Immature natural killer cell (primary cell): ENCODE measurements at places on chromosomes 2 and 18.

DNA sequence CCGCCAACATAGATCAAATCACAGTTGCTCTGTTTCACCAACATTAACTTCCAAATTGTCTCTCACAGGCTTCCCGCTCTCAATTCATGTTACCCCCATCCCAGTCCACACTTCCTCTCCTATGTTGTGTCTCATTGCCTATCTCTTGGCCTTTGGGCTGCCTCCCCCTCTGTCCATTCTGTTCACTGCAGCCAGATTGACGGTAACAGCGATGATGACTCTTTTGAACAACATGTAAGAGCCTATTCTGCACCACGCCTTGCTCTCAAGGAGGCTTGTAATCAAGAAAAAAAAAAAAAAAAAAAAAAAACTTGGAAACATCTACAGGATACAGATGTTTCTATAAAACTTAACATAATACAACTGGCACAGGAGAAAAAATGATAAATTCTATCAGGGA is 77.3 kb upstream of the RMDN2 start:
- H3K36me3 ChIP-seq = no peaks in the 10 kb centered on the region
- H3K27ac ChIP-seq = no peak overlapping the region
- H3K4me3 ChIP-seq = no peak overlapping the region
- peaks cover 23% of the 10 kb centered on the region for H3K4me1 ChIP-seq
- H3K27me3 ChIP-seq = peaks cover 5% of the 10 kb centered on the region

DNA sequence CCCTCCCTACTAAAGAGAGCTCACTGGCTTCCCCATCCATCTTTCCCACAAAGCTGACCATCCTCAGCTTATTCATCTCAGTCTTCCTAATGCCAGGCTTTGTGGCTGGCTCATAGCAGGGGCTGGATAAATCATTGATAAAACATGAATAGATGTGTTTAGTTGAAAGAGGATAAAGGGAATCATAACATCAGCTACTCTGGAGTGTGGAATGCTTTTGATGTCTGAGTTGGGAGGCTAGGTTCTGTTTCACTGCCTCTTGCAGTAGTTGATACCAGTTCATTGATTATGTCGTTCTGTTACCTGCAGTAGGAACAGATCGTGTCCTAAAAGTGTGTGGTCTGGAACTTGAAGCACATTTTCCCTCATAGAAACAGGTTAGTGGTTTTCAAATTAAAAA is 66.3 kb upstream of the HK2 start:
- no peak for DNase-seq
- H3K27ac ChIP-seq = no peak overlapping the region
- no peaks in the 10 kb centered on the region for H3K36me3 ChIP-seq
- H3K27me3 ChIP-seq = peaks cover 6% of the 10 kb centered on the region
- H3K4me1 ChIP-seq = no peaks in the 10 kb centered on the region

DNA sequence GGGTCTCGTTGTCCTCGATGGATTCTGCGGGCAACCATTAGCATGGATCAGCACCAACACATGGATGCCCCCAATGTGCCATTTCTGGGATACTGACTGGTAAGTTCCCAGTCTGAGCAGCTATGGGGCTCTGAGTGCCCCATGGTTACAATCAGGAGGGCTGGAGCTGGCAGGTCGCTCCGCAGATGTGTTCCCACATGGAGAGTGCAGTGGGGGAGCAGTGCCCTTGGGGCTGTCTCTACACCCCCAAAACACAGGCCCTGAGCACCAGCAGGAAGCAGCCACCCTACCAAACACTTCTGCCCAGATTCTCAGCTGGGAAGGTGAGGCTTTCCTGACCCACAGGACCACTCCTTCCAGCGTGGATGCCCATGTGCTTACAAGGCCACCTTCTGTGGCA is 8.0 kb downstream of the NGEF start:
- H3K27ac ChIP-seq = no peak overlapping the region
- no peak for DNase-seq
- no peaks in the 10 kb centered on the region for H3K36me3 ChIP-seq
- no peaks in the 10 kb centered on the region for H3K4me1 ChIP-seq
- H3K27me3 ChIP-seq = peaks cover 2% of the 10 kb centered on the region

DNA sequence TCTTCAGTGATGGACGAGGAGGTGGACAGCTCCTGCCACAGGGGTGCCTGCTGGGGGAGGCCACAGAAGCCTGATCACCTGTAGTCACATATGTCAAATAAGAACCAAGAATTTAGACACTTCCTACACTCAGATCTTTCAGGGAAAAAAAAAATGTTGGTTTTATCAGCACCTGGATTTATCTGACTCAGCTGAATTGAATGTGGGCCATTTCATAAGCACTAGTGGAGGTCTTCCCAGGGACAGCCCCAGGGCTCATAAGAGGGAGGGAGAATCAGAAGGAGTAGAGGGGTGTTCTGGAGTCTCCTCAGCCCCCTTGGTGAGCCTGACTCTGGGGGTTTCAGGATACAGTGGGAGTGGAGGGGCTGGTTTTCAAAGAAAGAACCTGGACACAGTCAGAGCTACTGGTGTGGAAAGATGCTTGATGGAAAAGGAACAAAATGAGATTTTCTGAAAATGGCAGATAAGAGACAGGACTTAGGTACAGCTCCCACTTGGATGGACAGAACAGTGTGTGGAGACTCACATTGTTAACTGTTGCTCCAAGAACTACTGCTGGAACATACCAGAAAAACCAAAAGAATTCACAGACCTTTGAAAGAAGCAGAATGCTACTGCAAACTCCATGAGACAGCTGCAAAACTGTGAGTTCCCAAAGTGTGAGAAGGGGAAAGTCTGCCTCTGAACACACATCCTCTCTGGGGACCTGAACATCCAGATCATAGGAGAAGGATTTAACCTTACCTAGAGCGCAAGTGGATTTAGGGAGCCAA is 45.4 kb downstream of the LCT start:
- no peaks in the 10 kb centered on the region for H3K36me3 ChIP-seq
- H3K27me3 ChIP-seq = no peaks in the 10 kb centered on the region
- H3K4me3 ChIP-seq = no peak overlapping the region

- H3K4me1 ChIP-seq = no peaks in the 10 kb centered on the region
- no peak for DNase-seq
- no peak overlapping the region for H3K27ac ChIP-seq
- no peaks in the 10 kb centered on the region for H3K36me3 ChIP-seq
- peaks cover 4% of the 10 kb centered on the region for H3K27me3 ChIP-seq
- H3K4me3 ChIP-seq = no peak overlapping the region
These were observed 52.7 kb upstream of the MAPK4 start for GRCh38 chr18:50507120-50507590.

- H3K36me3 ChIP-seq = peaks cover 38% of the 10 kb centered on the region
- peaks cover 2% of the 10 kb centered on the region for H3K27me3 ChIP-seq
- H3K27ac ChIP-seq = no peak overlapping the region
- H3K4me1 ChIP-seq = peaks cover 45% of the 10 kb centered on the region
These were observed 42.9 kb upstream of the CABYR start for GRCh38 chr18:24095976-24096375.

DNA sequence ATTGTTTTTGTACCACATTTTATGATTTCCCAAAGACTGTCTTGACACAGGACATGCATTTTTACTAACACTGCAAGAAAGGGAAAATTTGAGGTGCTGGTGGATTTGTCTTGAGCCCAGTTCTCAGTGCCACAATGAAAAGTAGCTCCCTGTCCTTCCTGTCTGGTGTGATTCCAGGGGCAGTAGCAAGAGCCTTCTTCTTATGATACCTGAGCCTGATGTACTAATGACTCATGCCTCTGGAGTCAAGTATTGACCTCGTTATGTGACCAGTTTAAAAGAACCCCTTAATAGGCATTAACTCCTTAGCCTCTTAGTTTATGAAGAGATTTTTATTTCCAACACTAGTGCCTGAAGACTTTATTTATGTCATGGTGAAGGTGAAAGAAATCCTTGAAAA is 728.6 kb downstream of the SLC4A3 start:
- H3K27ac ChIP-seq = no peak overlapping the region
- H3K4me1 ChIP-seq = no peaks in the 10 kb centered on the region
- DNase-seq = no peak
- H3K4me3 ChIP-seq = no peak overlapping the region
- peaks cover 3% of the 10 kb centered on the region for H3K27me3 ChIP-seq

DNA sequence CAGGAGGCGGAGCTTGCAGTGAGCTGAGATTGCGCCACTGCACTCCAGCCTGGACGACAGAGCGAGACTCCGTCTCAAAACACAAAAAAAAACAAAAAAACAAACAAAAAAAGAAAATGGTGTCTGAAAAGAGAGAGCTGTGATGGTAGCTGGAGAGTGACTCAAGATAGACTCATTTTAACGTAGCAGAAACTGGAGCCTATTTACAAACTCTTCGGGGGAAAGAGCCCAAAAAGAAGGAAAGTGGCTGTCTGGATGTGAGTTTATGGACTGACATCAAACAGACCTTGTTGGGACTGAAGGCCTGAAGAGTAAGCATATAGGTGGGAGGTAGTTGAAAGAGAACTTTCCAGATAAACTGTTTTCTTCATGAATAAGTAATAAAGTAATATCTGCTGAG is 51.8 kb downstream of the LIMS1 start:
- no peak overlapping the region for H3K4me3 ChIP-seq
- DNase-seq = no peak
- H3K27ac ChIP-seq = no peak overlapping the region
- peaks cover 44% of the 10 kb centered on the region for H3K4me1 ChIP-seq
- H3K36me3 ChIP-seq = no peaks in the 10 kb centered on the region

- peaks cover 6% of the 10 kb centered on the region for H3K36me3 ChIP-seq
- peaks cover 27% of the 10 kb centered on the region for H3K4me1 ChIP-seq
- peaks cover 2% of the 10 kb centered on the region for H3K27me3 ChIP-seq
- H3K27ac ChIP-seq = no peak overlapping the region
- H3K4me3 ChIP-seq = no peak overlapping the region
These were observed 19.2 kb downstream of the PMAIP1 start for GRCh38 chr18:59918997-59919396.

DNA sequence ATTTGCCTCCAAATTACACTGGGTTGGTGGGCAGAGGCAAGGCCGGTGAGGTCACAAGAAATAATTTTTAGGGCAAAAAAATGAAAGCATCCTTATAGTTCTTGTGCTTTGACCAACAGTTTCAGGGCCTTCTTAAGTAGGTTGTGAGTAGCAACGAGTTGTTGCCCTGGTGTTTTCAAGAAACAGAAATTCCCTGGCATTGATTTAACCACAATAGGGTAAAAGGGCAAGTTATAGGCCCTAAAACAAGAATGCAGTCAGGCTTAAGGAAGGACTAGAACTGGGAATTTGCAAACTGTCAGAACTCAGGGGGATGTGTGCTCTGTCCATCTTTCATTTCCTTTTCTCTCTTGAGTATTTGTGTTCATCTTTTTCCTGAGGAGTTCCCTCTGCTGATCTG is 46.1 kb upstream of the STPG4 start:
- H3K27ac ChIP-seq = no peak overlapping the region
- H3K27me3 ChIP-seq = peaks cover 5% of the 10 kb centered on the region
- H3K36me3 ChIP-seq = no peaks in the 10 kb centered on the region
- H3K4me1 ChIP-seq = no peaks in the 10 kb centered on the region
- no peak for DNase-seq

GRCh38 chr2:130289780-130290179 is 52.9 kb upstream of the IMP4 start:
- no peak overlapping the region for H3K27ac ChIP-seq
- H3K36me3 ChIP-seq = no peaks in the 10 kb centered on the region
- H3K4me3 ChIP-seq = no peak overlapping the region
- no peaks in the 10 kb centered on the region for H3K4me1 ChIP-seq
- no peak for DNase-seq

DNA sequence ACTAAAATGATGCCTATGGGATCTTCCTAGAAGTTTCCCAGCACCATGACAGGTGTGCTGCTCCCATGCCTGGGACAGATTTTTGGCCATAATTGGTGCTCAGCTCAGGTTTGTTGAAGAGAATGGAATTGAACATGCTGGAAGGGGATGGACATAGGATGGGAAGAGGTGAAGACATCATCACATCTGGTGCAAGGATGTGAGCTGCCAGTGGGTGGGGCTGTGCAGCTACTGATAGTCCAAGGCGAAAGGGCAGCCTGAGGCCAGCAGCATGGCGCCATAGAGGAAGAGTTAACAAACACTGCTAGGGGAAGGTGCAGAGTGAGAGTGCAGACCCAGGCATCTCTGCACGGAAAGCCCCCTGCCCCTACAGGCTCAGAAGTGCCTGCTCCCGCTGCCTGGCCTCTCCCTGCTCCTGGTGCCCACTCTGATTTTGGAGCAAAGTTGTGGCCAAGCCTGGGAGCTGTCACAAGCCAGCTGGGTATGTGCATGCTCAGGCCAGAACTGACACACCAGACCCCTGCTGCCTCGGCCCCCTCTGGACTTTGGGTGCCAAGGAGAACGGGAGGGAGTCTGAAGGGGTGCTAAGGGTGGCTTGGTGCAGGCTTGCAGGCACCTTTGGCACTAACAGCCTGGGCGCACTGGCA is 178.6 kb downstream of the ZBTB7C start:
- H3K4me1 ChIP-seq = peaks cover 22% of the 10 kb centered on the region
- H3K36me3 ChIP-seq = no peaks in the 10 kb centered on the region
- no peak overlapping the region for H3K27ac ChIP-seq
- H3K4me3 ChIP-seq = no peak overlapping the region
- no peak for DNase-seq
- H3K27me3 ChIP-seq = peaks cover 2% of the 10 kb centered on the region

DNA sequence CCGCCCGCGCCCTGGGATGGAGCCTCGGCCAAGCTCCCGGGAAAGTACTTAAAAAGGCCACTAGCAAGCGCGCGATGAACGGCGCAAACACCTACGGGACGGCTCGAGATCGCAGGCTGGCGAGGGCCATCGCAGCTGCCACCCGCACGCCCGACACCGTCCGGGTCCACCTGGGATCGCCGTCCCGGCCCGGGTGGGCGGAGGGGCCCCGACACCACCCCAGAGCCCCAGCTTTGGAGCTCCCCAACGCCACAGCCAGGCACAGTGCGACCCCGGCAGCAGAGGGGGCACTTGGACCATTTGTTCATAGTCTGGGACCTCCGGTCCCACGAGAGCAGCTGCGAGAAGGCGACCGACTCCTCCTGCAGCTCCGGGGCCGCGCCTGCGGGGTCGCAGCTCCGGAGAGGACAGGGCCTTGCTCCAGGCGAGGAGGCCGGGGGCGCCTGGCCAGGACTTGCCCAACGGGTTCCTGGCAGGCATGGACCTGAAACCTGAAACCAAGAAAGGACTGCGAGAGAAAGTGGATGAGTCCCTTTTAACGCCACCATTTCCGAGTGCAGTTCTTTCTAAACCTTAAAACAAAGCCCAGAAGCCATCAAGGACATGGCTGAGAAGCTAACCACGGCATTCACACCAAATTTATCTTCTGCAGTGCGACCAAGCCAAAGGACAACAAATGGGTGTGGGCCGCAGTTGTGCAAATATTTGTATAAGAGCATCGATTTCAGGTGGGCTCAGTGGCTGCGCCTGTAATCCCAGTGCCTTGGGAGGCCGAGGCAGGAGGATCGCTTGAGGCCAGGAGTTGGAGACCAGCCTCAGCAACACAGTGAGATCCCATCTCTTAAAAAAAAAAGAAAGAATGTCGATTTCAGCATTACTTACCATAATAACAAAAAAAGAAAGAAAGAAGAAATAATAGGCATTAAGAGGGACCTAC is 54.0 kb upstream of the IMP4 start:
- DNase-seq = no peak
- no peak overlapping the region for H3K27ac ChIP-seq
- peaks cover 4% of the 10 kb centered on the region for H3K27me3 ChIP-seq
- no peak overlapping the region for H3K4me3 ChIP-seq
- H3K36me3 ChIP-seq = no peaks in the 10 kb centered on the region
- no peaks in the 10 kb centered on the region for H3K4me1 ChIP-seq

GRCh38 chr18:55095584-55095983 is 136.3 kb upstream of the CCDC68 start:
- no peaks in the 10 kb centered on the region for H3K36me3 ChIP-seq
- H3K4me3 ChIP-seq = no peak overlapping the region
- no peak for DNase-seq
- no peaks in the 10 kb centered on the region for H3K4me1 ChIP-seq
- H3K27ac ChIP-seq = no peak overlapping the region
